Activated CD4-positive, alpha-beta T cell treated with anti-CD3 and anti-CD28 coated beads, Interleukin-2, amount 10 ng/mL, durations not matched to agents 7 days and 5 days (primary cell): ENCODE measurements at places on chromosomes 12 and 14.

GRCh38 chr12:89477633-89478279, 46.8 kb downstream of the GALNT4 start:
- no peak for DNase-seq

DNA sequence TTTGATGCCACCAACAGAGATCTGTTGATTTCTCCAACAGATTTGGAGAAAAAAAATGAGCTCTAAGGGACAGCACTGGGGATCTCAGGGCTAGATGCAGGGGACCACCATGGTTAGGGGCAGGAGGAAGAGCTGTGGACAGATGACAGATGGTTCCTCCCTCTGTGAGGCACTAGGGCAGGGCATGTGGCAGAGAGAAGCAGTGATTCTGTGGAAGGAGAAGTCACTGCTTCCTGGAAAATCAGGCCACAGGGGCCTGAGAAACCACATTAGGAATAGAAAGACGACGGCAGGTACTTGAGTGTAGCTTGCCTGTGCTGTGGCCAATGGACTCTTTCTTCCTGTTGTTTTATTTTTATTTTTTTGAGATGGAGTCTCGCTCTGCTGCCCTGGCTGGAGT, 24.9 kb upstream of the TMED2 start:
- DNase-seq = no peak

- DNase-seq = no peak
Observed at GRCh38 chr12:46210873-46211439, 57.9 kb downstream of the SLC38A1 start.

DNA sequence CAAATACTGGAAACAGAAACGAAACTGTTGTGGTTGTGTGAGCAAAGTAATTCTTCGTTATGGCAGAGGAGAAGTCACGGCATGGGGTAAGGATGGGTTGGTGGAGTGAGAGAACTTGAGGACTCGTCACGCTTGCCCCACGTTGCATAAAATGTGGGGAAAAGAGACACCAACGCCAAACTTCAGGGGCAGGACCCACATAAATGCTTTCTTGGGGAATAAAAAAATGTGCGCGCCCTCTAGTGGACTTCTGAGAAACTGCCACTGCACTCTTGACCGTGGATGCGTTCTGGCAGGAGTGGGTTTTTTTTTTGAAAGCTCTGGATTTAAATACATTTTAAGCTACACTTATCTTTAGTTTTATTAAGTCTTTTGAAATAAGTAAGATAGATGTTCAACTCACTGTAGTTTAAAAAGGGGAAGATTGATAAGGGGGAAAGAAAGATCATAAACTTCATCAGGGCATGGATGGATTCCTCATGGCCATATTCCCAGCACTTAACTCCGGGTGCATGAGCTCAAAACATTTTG, 4.1 kb upstream of the IGF1 start:
- DNase-seq = peak; percentile 61

DNA sequence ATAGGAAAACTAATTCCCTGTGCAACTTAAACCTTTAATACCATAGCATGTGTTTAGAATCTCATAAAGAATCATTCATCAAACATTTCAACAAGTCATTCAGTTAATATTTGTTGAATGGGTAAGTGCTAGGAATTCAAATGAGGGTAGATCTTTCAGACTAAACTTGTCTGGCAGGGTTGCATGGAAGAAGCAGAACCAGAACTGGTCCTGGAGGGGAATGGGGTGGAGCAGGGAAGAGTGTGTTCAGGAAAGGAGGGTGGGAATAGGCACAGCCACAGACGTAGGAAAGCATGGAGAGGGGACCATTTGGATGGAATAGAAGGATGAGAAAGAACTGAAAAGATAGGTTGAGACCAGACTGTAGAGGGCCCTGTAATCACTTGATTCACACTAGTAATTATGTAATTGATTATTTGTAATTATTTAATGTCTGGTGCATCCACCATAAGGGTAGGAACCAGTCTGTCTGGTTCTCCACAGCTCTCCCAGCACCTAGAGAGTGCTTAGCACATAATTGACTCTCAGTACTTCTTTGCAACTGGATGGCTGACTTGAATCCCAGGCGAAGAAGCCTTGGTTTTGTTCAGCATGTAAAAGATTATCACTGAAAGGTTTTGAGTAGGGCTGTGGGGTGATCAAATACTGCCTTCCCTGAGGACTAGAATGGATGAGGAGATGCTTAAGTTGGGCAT, 3.0 kb upstream of the MAP3K9 start:
- DNase-seq = no peak

GRCh38 chr14:57485635-57486034, 8.0 kb downstream of the CCDC198 start:
- DNase-seq = no peak

GRCh38 chr12:105018012-105018411, 31.9 kb downstream of the NOPCHAP1 start:
- no peak for DNase-seq

DNA sequence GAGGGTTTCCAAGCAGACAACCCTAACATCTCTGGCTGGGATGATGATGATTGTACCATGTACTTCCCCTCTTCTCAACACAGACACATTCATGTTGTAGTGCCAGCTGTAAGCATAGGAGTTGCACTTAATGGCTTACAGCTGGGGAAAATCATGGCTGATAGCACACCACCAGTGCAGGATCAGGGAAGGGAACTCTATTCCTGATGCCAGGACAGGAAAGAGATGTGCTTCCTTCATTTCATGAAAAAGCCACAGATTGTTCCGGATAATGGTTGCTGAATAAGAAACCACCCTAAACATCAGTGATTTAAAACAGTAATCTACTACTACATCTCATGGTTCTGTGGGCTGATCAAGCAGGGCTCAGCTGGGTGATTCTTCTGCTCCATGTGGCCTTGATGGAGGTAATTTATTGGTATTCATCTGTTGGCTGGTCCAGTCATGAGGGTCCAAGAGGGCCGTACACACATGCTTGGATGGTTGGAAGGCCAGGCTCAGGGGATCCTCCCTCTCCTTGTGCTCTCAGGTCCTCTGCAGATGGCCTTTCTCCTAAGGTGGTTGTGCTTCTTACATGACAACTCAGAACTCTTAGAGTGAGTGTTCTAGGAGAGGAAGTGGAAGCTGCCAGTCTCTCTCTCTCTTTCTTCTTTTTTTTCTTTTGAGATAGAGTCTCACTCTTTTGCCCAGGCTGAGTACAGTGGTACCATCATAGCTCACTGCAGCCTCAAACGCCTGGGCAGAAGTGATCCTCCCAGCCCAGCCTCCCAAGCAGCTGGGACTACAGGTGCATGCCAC, 16.5 kb downstream of the TRAF3 start:
- DNase-seq = no peak

GRCh38 chr14:93716746-93717667, 71.3 kb downstream of the PRIMA1 start:
- no peak for DNase-seq
